ENCODE measurements at places on chromosomes 2 and 18. TPM values are rescaled to one million over a fixed set of nuclear protein-coding genes. Genes with fewer than 3 reads are reported as not detected.

GRCh38 chr2:216394881-216395280 is 17.4 kb upstream of the SMARCAL1 start:
- no peak for DNase-seq

DNA sequence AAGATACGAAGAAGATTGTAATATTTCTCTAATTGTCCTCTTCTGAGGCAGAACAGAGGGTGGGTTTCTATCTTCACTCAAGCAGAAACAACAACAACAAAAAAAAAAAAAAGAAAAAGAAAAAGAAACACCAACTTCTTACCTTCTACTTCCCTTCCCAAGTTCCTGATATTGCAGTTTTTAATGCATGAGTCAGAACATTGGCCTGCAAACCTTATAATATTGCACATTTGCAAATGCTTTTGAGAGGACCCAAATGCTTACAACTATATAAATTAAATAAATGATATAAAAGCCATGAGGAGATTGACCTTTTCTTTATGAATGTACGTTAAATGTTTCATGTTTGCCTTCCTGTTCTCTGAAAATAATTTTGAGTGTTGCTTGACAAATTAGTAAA is 37.3 kb downstream of the PAX3 start:
- DNase-seq: no peak

DNA sequence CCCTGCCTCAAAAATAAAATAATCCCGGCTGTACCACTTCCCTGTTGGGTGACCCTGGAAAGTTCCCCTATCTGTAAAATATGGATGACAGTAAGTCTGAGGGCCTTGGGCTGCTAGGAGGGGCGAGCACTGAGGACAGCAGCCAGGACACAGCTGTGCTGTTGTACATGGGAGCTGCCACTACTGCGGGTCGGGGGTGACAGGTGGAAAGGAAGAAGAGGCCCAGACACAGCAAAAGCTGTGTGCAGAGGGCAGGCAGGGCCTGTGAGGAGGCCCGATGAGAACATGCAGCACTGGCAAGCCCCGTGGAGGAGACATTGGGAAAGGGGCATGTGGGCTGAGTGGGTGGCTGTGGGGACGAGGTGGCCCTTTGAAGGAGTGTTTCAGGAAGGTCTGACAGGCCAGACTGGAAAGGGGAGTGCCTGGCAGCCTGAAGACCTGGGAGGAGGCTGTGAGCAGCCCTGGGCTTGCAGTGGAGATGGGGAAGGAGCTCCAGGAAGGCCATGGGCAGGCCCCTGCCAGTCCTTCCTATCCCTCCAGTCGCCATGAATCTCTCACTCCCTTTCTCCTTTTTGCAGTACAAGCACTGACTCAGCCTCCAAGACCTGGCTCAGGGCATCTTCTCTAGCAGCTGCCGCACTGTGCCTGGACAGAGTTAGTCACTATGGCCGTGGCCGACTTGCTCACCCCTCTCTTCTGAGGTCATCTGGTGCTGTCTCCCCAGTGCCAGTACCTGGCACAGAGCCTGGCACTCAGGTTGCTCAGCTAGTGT is 28.9 kb upstream of the SEMA4C start:
- DNase-seq: no peak

- no peak for DNase-seq
Measured at GRCh38 chr2:47057687-47058002, 97.5 kb downstream of the STPG4 start.

- no peak for DNase-seq
Measured at GRCh38 chr2:238256111-238256510, 16.3 kb upstream of the HES6 start.

- no peak for DNase-seq
Measured at GRCh38 chr2:141929331-141930252, 201.2 kb downstream of the LRP1B start.

DNA sequence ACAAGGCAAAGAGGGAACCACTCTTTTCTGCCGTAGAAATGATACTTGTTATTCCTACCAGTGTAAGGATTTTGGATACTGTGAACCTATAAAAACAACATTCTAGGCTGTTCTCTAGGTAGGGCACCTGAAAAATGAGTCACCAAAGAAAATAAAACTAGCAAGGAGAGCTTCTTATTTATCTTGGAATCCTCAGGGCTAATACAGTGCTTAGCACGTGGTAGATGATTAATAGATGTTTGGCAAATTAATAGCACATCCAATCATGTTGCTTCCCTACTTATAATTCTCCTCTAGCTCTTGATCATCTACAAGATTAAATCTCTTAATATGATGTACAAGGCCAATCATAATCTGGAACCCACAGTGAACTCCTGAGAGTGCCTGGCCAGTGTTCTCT is 73.1 kb downstream of the AAK1 start:
- no peak for DNase-seq

- DNase-seq: no peak
Measured at GRCh38 chr2:235618039-235618438, 124.2 kb downstream of the AGAP1 start.

GRCh38 chr2:53829273-53829979 is 30.3 kb downstream of the GPR75 start:
- no peak for DNase-seq

- DNase-seq: no peak
Measured at GRCh38 chr2:100126201-100126600, 16.2 kb downstream of the AFF3 start.

DNA sequence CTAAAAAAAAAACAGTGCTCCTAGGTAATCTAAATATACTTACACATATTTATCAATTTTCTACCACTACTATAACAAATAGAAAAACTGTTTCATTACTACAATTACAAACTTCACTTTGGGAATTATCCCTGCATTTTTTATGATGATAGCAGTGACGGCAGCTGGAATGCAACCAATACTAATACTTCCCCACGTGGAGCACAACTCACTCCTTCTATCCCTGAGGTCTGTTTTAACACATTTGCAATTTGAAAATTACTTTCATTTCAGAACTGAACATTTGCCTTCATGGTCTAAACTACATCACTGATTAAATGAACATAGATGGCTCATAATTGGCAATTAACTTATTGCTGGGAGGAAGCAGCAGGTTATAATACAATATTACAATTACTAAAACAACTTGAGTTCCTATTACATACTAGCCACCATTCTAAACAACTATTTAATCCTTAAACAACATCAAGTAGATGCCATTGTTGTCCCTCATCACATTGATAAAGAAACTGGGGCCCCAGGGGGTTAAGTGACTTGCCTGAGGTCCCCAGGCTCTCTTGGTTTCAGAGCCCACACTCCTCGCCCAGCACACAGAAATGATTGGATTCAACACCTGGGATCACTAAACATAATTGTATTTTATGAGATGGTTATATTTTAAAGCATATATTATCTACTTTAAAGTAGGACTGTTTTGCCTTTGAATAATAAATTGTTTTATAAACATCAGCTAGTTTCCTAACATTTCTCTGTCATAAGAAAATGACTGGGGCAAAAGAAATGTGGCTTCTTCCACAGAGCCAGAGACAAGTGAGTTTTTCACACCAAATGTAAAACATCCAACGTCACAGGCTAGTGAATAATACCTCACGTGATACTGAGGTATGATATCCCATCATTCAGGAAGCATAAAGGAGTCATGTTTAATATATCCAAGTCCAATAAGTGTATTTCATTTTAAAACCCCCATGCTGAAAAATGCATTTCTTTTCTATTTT is 6.2 kb downstream of the COLEC12 start:
- no peak for DNase-seq

GRCh38 chr2:60355849-60356261 is 197.6 kb downstream of the BCL11A start:
- no peak for DNase-seq

DNA sequence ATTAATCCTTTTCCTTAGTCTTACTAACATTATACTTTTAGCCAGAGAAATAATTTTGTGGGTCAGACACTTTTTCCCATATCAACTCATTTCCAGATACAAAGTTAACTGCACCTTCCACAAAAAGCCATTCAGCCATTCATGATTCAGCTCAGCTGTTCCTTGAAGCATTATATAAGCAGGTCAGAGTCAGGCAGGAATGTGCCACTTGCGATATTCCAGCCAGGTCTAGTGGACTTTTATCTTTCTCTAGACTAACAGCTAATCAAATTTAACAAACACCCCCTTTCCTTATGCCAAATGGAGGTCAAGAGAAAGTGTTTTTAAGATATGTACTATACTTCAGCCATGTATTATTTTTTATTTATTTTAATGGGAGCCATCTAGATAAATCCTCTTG is 75.6 kb upstream of the EPB41L3 start:
- DNase-seq: no peak

DNA sequence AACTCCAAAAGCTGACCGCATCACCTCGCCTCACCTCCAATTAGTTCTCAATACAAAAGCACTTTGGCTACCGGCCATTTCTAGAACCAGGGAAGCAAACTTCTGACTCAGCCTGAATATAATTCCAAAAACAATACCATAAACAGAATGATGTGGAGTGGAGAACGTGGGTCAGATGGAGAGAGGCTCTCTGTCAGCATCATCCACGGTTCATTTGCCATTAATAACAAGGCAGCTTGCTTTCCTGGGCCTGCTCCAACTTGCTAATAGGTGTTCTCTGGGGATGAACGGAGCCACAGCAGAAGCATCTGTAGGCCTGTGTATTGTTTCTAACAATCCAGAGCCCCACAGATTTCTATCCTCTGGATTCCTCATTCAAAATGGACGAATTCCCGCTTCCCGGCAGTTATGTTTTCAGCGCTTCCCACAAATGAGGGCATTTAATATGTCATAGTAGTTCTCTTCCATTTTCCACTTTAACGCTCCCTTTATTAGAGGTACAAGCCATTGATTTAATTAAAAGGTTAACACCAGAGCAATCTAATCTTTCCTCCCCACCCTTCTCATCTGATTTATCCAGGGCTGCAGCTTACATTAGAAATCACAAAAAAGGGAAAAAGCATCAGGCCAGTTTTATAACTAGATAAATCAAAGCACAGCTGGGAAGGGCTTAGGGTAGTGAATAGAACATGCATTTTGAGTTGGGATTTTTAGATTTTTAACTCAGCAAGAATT is 23.2 kb upstream of the CNTNAP5 start:
- no peak for DNase-seq

- no peak for DNase-seq
Measured at GRCh38 chr2:199310771-199311585, 146.8 kb downstream of the SATB2 start.

GRCh38 chr2:25323610-25324189 is 18.0 kb downstream of the DNMT3A start:
- no peak for DNase-seq

DNA sequence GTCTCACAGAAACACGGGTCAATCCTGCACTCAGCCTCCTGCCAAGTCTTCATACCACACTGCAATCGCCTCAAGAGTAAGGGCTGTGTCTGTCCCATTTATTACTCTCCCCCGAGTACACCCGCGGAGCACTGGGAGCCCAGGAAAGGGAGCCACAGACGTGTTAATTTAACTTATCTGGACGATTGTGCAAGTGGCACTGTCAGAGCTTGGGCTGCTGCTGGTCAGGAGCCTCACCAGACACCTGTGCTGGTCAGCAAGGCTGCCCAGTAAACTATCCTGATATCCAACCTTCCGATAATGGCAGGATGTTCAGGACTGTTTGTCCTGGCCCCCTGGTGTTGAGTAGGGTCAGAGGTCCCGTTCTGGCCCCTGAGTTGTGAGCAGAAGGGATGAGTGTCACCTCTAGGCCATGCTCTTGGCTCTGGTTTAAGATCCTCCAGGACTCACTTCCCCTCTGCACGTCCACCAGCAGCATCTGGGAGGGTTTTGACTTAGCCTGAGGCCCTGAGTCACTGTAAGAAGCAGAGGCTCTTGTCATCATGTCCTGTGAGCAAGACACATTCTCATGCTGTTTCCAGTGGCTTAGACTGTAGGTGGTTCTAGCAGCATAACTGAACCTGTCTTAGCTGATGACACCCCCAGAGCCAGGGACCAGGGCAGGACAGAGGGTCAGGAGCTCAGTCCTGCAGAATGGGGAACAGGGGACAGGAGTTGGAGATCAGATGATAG is 82.5 kb upstream of the ARL4C start:
- no peak for DNase-seq

DNA sequence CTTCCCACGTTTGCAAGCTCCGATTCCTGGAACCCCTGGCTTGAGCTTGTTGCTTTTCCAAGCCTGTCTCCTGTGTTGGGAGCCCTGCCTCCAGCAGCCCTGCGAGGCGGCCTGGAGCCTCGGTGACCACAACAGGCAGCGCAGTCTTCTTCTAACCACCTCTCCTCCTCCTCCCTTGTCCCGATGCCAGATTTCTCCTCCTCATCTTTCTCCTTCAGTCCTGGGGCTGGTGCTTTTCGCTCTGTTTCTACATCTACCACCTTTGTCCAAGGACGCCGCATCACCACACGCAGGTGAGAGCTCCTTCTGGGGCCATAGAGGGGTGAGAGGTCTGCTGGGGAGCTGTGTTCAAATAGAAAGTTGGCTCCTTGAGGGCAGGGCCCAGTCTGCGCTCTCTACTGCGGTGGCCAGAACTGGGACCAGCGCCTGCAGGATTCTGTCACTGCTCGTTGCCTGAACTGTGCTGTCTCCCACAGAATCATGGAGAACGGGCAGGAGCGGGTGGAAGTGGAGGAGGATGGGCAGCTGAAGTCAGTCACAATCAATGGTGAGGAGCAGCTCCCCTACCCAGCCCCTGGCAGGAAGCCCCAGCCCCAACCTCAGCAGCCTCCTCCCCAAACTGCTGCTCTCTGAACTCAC is 3.9 kb downstream of the DNAJB2 start:
- peak; percentile 56 for DNase-seq

GRCh38 chr2:1864981-1865421 is 120.7 kb upstream of the PXDN start:
- no peak for DNase-seq

DNA sequence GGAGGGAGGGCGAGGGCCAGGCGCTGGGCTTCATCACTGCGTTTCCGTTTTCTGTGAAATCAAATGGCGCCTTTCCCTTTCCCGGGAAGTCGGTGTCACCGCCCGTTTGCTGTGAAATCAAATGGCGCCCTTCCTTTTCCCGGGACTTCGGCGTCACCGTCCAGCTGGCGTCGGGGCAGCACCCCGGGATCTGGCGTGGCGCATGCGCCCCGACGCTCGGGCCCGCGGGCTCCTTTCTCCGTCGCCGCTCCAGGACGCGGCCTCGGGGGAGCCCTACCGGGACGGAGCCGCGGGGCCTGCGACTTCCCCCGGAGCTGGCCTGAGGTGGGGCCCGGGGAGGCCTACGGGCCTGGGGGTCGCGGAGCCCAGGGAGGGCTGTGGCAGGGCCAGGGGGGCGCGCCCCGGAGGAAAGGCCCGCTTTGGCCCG is at the start of gene FAM228A:
TSS of gene FAM228A (plus strand) at position 203 of the 427 bp plus-strand sequence. CDS start 428 bp downstream, outside the sequence.
- no peak for DNase-seq

DNA sequence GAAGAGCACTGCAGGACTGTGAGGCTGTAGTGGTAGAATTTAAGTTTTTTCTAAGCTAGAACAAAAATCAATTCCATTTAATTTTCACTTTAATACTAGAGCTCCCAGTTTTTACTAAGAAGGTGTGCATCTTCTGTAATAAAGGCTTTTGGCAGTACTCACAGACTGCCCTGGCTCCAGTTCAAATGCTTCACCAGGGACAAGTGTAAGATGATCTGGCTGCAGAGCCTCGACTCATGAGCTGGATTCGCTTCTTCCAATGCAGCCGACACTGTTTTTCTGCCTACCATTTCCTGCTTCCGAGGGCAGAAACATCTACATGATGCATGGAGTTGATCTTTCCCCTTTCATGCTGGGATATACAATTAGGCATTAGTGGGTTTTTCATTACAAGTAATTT is 87.0 kb downstream of the FARSB start:
- DNase-seq: no peak

- DNase-seq: no peak
Measured at GRCh38 chr2:172817411-172817810, 81.8 kb downstream of the RAPGEF4 start.

GRCh38 chr2:148096012-148096411 is 75.1 kb downstream of the MBD5 start:
- no peak for DNase-seq

Gene RAMP1
- 16.1 TPM for total RNA-seq

Gene INPP5D
- 18.7 TPM for total RNA-seq

Gene CYBRD1
- total RNA-seq: 192 TPM

Gene RUFY4
- not detected for total RNA-seq

Gene CYP27C1
- total RNA-seq: 12.7 TPM
